ENCODE measurements at places on chromosomes 5 and 9.

DNA sequence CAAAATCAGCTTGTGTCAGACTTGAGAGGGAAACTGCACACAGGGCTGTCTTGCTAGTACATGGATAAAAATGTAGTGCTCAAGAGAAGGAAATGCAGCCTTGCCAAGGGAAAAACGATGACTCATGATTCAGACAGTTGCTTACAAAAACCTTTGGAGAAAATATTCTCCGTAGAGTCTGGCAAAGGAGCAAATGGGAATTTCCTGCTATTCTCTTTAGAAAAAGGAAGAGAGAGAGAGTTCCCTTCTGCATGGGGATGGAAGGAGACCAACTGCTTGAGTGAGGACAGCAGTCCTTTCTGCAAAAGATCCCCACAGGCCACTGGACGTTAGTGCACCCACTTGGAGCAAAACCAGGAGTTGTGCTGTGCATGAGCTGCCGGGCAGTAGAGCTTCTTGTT is 7.6 kb downstream of the IFNB1 start:
- DNase-seq, result peak; percentile 28

DNA sequence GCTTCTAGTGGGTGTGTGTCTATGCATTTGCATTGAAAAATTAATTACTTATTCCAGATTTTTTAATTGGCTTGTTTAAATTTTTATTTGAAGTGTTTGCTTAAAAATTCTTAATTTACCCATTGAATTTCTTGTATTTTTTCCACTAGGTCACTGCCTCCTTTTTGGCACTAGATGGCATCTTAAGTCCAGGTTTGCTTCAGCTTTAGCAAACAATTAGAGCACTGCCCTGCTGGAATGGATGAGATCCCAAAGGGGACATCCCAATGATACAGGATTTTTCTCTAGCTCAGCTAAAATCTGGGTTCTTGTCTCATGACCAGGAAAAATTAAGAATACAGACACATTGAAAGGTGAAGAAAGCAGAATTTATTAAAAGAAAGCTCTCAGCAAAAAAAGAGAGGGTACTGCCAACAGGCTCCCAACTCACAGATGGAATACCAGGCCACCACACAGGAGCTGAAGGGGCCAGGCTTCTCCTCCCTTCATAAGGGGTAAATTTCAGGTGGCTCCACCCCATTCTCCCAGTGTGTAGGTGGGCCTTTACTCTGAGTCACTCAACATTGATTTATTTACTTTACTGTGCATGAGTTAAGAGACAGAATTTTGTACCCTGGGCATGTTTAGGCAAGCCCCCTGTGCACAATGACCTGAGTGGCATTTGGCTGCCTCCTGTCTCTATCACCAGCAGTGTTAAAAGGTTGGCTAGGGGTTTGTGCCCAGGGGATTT is 532.4 kb downstream of the ANXA1 start:
- peak; percentile 10 for DNase-seq

- no peak for DNase-seq
Measured at GRCh38 chr5:76602094-76602726, 21.0 kb downstream of the F2RL2 start.

GRCh38 chr5:132408456-132408855 is 38.9 kb downstream of the SLC22A5 start:
- DNase-seq, result no peak

DNA sequence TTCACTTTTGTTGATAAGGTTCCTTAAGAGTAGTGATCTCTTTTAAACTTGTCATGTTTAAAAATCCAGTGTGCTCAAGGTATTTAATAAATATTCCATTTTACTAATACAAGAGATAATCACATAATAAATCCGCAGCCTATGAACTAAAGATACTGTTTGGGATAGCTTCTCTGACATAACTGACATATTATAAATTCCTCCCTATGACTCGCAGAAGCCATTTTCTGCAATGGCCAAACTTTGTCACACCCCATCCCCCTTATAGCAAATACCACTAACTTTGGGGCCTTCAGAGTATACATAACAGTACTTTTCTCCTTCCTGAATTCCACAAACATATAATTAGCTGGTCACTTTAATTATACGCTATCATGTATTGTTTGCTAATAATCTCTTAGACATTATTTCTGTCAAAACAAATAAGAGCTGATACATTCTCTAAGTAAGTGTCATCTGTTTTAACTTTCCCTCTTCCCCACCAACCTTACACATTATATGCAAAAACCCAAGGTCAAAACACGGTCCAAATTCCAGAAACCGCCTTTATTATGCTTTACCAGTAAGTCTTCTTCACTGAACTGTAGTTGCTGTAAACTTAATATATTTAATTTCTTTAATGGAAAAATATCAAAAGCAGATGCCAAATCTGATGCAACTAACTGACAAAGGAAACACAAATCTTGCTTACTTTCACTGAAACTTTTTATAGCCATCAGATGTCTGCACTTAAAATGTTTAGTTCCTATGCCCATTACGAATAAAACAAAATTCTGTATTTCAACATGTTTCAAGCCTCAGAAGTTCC is 971 bp downstream of the TMEM267 start:
- no peak for DNase-seq

- DNase-seq, result no peak
Measured at GRCh38 chr9:8188723-8189407, 389.3 kb upstream of the DMAC1 start.
